SJSA1 (cell line): ENCODE measurements at places on chromosomes 3 and 15. TPM values are rescaled to one million over a fixed set of nuclear protein-coding genes. Genes with fewer than 3 reads are reported as not detected.
A peak's percentile ranks its signal among the peaks of the same experiment; 100 is the strongest.

- DNase-seq: no peak
- H3K4me1 ChIP-seq: peaks cover 3% of the 10 kb centered on the region
- no peaks in the 10 kb centered on the region for H3K36me3 ChIP-seq
- peaks cover 6% of the 10 kb centered on the region for H3K27me3 ChIP-seq
- H3K4me3 ChIP-seq: no peak overlapping the region
- no peak overlapping the region for H3K27ac ChIP-seq
Measured at GRCh38 chr3:50364573-50365079, 5.3 kb upstream of the TMEM115 start.

RTP4 gene
- 2.2 and 3.1 TPM in 2 replicates for total RNA-seq

DNA sequence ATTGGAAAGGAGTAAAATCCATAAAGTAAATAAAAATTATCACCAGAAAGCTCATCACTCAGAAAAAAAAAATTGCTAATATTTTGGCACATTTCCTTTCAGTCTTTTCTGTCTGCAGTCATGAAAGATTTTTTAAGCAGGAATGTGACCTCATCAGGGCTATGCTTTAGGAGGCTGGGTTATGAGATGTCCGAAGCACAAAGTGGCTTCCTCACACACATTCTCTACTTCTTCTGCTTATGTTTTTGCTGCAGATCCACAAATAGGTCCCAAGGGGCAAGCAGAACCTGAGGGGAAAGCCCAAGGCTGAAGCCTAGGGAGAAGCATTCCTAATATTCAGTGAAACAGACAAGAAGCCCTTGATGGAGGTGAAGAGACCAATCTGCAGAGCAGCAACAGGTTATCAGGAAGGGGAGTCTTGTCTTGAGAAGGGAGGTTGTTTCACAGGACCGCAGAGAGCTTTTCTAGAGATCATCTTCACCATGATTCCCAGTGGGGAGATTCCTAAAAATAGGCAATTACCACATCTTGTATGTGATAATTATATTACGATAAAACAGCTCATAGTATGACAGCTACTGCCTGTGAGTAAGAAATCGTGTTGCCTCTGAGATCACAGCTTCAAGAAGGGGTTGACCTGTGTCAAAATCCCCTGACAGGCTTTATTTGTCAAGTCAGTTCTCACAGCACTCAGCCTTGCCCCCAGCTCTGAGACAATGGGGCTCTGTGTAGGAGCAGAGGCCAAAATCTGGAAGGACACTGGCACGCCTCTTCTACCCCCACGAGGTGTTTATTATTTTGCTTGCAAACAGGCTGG lies 60.5 kb downstream of the IGF2BP2 start:
- peaks cover 68% of the 10 kb centered on the region for H3K4me1 ChIP-seq
- peaks cover 2% of the 10 kb centered on the region; the same call in 1 of the 2 replicates for H3K36me3 ChIP-seq
- H3K27me3 ChIP-seq: no peaks in the 10 kb centered on the region
- no peak overlapping the region for H3K27ac ChIP-seq

- H3K4me1 ChIP-seq: no peaks in the 10 kb centered on the region
- H3K36me3 ChIP-seq: no peaks in the 10 kb centered on the region
- H3K27me3 ChIP-seq: no peaks in the 10 kb centered on the region; the same call in 1 of the 2 replicates
- no peak overlapping the region for H3K4me3 ChIP-seq
- DNase-seq: no peak
Measured at GRCh38 chr15:88188300-88188699, 68.2 kb downstream of the NTRK3 start.

DNA sequence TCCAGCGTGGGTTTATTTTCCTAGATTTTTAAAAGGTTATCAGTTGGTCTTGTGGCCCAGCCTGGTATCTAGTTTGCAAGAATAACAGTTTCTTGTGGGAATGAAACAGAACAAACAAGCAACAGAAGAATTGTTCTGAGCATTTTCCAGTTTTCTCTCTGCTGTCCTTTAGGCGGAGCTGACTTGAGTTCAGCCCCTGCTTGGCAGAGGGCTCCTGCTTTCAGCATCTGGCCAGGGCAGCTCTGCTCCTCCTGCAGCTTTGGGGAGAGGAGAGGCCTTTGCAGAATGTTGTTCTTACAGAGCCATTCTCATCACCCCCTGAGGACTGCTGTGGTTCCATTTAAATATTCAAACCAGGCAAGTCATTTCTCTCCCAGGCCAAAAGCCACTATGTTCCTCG lies 117.7 kb downstream of the ALDH1A2 start:
- H3K4me1 ChIP-seq: peaks cover 9% of the 10 kb centered on the region; the same call in 1 of the 2 replicates
- H3K4me3 ChIP-seq: no peak overlapping the region
- H3K27ac ChIP-seq: no peak overlapping the region
- H3K27me3 ChIP-seq: no peaks in the 10 kb centered on the region
- DNase-seq: no peak
- no peaks in the 10 kb centered on the region for H3K36me3 ChIP-seq

SOX14 gene
- total RNA-seq: not detected in 2 replicates

DNA sequence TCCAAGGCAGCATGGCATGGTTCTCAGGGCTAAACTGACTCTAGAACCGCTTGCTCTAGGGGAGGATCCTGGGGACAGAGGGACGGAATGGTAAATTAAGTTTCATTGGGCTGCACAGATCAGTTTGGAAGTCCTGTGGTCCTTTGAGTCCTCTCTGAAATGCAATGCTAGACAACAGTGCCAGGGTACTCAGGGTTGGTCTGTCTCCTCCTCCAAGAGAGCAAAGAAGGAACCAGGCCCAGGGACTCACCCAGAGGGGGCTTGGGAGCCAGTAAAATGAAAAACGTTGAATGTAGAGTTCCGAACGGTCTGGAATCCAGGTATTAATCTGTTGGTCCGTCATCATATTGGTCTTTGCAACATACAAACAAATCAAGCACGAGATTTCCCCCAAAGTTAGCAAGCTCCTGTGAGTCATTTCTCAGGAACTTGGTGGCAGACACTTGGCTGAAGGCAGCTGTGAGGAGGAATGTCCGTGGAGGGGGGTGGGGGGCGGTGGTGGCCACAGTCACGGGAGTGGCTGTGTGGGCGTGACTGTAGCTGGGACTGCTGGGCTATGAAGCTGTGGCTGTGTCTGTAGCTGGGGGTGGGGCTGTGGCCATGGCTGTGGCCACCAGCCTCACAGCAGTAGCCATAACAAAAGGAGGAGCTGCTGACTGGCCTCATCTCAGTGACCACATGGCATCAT lies 361.0 kb downstream of the SHQ1 start:
- H3K27ac ChIP-seq: peak overlapping the region; percentile 93
- DNase-seq: peak; percentile 93
- peaks cover 66% of the 10 kb centered on the region for H3K4me1 ChIP-seq
- no peak overlapping the region for H3K4me3 ChIP-seq

TRH gene
- total RNA-seq: not detected in 2 replicates

DNA sequence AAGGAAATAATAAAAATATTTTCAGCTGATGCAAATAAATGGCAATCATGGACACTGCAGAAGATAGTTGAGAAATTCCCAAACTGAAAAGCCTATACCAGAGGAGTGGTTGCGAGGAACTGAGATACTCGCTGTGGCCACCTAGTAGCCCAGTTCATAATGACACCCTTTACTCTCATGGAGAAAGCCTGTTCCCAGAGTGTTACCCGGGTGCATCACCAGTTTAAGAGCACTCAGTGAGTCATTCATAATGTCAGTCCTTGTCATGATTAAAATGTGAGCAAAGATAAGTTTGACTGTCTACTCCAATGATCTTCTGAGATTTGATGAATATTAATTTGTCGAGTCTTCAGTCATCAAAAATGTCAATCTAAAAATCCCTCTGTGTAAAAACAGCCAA lies 138.4 kb upstream of the LRRC3B start:
- DNase-seq: no peak
- no peaks in the 10 kb centered on the region for H3K36me3 ChIP-seq
- H3K27me3 ChIP-seq: no peaks in the 10 kb centered on the region
- H3K4me1 ChIP-seq: no peaks in the 10 kb centered on the region

DNA sequence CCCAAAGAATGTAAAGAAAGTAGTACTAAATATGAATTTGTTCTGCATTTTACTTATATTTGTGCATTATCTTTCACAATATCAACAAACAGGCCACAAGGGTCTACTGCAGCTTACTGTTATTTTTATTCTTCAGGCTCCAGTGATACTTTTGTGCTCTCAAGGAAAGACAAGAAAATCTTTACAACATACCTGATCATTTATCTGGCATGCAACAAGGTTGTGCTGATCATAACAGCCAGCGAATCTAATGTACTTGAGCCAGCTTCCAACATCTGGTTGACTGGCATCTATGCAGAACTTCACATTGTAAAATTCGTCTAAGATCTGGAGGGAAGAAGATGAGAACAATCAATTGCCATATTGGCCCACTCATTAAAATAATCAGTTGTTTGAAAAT lies 520.0 kb downstream of the MECOM start:
- H3K36me3 ChIP-seq: peaks cover 10% of the 10 kb centered on the region
- H3K27me3 ChIP-seq: no peaks in the 10 kb centered on the region
- no peak for DNase-seq
- H3K4me3 ChIP-seq: no peak overlapping the region
- peaks cover 9% of the 10 kb centered on the region; the same call in 1 of the 2 replicates for H3K4me1 ChIP-seq

DNA sequence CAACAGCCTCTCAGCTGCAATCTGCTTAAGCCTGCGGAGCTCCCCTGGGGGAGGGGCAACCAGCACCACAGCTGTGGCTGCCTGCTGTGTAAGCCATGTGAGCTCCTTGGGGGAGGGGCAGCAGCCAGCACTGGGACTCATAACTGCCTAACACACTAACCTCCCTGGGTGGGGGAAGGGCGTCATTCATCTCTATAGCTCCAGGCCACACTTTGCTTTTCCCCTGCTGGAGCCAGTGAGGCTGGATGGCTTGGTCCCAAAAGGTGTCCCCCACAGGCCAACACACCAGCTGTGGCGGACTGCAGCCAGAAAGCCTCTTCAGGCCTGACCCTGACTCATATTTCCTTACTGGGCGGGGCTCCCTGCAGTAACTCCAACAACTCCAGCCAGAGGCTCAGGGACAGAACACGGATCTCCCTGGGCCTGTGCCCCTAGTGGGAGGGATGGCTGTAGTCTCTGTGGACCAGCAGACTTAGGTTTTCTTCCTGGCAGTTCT lies 129.8 kb downstream of the PPM1L start:
- no peaks in the 10 kb centered on the region for H3K36me3 ChIP-seq
- H3K4me3 ChIP-seq: no peak overlapping the region
- H3K27me3 ChIP-seq: no peaks in the 10 kb centered on the region
- no peak overlapping the region for H3K27ac ChIP-seq

- H3K4me3 ChIP-seq: no peak overlapping the region
- DNase-seq: no peak
Measured at GRCh38 chr3:161600173-161600572, 103.6 kb downstream of the OTOL1 start.

CALML4 gene
- 1.1 and 2.1 TPM in 2 replicates for total RNA-seq

DNA sequence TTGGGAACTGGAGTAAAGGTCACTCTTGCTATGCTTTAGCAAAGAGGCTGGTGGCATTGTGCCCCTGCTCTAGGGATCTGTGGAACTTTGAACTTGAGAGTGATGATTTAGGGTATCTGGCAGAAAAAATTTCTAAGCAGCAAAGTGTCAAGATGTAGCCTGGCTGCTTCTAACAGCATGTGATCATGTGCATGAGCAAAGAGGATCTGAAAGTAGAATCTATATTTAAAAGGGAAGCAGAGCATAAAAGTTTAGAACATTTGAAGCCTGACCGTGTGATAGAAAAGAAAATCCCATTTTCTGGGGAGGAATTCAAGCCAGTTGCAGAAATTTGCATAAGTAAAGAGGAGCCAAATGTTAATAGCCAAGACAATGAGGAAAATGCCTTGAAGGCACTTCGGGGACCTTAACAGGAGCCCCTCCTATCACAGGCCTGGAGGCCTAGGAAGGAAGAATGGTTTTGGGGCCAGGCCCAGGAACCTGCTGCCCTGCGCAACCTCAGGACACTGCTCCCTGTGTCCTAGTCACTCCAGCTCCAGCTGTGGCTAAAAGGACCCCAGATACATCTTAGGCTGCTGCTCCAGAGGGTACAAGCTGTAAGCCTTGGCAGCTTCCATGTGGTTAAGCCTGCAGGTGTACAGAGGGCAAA lies 212.2 kb upstream of the LINGO1 start:
- no peak for DNase-seq
- peaks cover 39% of the 10 kb centered on the region for H3K27me3 ChIP-seq
- H3K4me1 ChIP-seq: no peaks in the 10 kb centered on the region
- no peaks in the 10 kb centered on the region for H3K36me3 ChIP-seq
- no peak overlapping the region for H3K4me3 ChIP-seq

DNA sequence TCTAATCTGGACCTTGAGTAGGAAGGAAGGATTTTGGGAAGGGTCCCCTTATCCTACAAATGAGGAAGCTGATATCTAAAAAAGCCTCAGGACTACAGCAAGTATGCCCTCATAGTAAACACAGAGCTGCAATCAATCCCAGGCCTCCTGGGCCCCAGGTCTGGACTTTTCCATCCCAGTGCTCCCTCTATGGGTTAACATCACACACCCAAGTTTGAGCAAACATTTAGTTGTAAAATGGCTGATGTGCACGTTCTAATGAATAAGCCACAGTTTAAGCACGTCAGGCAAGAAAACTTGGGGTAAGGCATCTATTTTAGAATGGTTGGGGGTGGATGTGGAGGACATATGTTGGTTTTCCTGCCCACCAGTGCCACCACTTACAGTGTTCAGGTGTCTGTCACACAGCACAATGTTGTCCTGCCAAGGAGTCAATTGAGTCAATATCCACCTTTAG lies 44.3 kb upstream of the UBE2E1 start:
- H3K27ac ChIP-seq: no peak overlapping the region
- H3K4me1 ChIP-seq: peaks cover 3% of the 10 kb centered on the region; the same call in 1 of the 2 replicates
- H3K4me3 ChIP-seq: no peak overlapping the region
- DNase-seq: peak; percentile 23

DNA sequence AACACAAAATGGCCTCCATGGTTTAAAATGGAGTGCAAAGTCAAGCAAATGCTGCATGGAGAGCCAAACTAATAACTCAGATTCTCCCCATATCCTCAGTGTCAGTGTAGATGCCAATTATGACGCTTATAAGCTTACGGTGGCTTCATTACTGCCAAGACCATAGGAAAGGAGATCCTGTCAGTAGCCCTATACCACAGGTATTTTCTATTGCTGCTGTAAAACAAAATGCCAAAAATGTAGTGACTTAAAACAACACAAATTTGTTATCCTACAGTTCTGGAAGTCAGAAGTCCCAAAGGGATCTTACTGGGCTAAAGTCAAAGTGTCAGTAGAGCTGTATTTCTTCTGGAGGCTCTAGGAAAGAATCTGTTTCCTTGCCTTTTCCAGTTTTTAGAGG lies 149.8 kb upstream of the GBE1 start:
- no peaks in the 10 kb centered on the region for H3K36me3 ChIP-seq
- no peaks in the 10 kb centered on the region for H3K4me1 ChIP-seq
- H3K27ac ChIP-seq: no peak overlapping the region
- no peaks in the 10 kb centered on the region for H3K27me3 ChIP-seq
- DNase-seq: no peak

DNA sequence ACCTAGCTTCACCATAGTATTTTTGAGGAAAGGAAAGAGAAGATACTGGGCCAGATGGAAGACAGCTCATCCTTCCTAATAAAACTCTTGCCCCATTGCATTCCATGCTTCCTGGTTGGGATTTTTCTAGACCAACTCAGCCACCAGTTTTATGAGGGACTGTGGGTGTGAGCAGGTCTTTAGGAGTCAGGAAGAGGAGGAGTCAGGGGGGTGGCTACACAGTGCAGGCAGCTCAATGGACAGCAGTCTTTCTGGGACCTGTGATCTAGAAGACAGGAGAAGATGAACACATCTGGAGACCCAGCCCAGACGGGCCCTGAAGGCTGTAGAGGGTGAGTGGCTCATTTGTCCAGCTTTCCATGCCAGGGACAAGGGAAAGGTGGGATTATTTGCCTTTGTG lies at the start of gene NOX5:
NOX5 (plus strand) TSS at position 242 of the 400 bp plus-strand sequence; CDS start at position 283, 41 bp downstream.
- H3K4me3 ChIP-seq: no peak within 1 kb of the TSS
- no peak within 1 kb of the TSS for H3K27ac ChIP-seq
- H3K36me3 ChIP-seq: no peaks in the 10 kb centered on the region
- H3K4me1 ChIP-seq: no peaks in the 10 kb centered on the region

- H3K36me3 ChIP-seq: no peaks in the 10 kb centered on the region
- H3K27me3 ChIP-seq: no peaks in the 10 kb centered on the region
- H3K27ac ChIP-seq: no peak overlapping the region
- H3K4me3 ChIP-seq: no peak overlapping the region
- no peak for DNase-seq
Measured at GRCh38 chr3:194124193-194124592, 11.8 kb upstream of the HES1 start.

SERINC4 gene
- total RNA-seq: not detected in 2 replicates
